ENCODE measurements at places on chromosomes 7 and 10.

DNA sequence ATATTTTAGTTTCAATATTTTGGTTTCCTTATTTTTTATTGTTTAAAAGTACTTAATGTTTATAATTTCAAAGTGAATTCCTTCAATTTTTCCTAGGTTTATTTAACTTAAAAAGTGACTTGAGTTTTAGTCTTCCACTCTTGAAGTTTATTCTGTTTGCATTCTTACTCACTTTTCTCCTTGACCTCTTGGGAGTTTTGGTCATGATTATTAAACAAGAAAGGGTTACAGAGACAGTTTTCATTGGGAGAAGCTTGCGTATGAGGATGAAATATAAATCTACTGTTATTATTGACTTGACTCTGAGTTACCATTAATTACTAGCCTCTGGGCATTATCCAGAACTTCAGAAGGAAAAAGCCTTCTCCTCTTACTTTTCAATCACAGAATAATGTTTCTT, 216.0 kb downstream of the BMPER start:
- no peak for DNase-seq

DNA sequence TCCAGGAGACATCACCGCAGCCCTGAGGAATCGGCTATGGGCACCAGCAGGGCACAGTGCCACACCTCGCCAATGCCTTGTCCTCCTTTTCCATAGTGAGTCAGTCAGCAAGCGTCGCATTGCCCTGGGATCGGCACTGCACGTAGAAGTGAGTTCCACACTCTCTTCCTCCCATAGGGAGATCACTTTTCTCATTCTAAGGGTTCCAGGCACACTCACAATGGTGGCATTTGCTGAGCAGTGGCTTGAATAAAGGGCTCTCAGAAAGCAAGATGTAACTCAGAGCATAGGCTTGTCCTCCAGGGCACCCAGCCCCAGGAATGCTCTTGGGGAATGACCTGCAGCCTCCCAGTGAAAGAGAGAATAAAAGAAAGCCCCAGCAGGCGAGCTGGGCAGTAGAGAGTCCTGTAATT, 1.1 kb upstream of the VIM start:
- DNase-seq: no peak

DNA sequence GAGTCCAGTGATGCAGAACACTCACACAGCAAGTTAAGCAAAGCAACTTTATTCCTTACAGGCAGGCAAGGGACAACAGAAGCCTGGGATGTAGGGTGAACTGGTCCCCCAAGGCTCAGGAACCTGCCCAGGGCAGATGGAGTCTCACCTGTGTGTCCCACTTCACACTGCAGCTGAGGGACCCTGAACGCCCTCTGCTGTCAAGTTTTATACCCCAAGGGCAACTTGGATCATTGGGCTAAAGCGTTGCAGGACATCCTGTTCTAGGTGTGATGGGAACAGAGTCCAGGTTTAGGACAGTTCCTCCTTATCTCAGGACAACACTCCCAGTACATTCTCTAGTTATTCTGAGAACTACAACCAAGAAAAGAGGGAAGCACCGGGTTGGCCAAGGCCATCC, 49.5 kb upstream of the ZNF746 start:
- DNase-seq: no peak

DNA sequence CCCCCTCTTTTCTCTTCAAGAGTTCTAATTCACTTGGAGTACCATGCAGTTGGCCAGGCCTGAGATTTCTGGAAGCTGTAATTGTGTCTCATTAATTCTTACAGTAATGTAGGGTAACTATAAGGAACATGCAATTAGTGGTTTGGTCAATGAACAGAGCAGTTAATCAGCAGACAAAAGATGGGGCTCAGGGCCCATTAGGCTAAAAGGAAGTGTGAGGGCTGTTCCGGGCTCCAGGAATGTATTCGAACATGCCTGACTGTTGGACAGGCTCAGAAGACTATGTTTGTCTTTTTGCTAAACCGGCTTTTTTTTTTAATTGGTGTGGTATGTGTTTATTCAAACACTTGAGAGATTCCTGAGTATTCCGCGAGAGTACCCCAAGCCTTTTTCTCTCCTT, 42.5 kb upstream of the FZD8 start:
- no peak for DNase-seq

Measured in non-pigmented ciliary epithelial cell (primary cell).